ENCODE measurements at places on chromosomes 1 and 21.

DNA sequence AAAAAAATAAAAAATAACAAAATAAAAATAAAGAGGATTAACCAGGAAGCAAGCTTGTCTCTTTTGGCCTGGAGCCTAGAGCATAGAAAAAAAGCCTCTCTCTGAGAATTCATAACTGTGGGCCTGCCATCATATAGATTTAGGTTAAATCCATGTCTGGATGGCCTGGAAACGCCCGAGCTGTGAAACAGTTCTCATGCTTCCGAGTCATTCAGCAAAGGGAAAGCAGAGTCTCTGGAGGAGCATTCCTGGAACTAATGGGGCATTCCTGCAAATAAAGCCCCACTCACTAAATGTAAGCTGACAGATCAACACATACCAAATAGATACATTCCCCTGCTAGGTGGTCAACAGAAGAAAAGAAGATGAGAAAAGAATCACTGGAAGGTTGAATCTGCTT, 75.8 kb upstream of the GNG4 start:
- DNase-seq, result no peak

GRCh38 chr1:176539018-176539417, 76.0 kb downstream of the PAPPA2 start:
- no peak for DNase-seq

- DNase-seq, result no peak
These were observed 120.4 kb downstream of the EDEM3 start for GRCh38 chr1:184634296-184634695.

GRCh38 chr1:202590126-202590525, 120.1 kb downstream of the SYT2 start:
- DNase-seq, result no peak

DNA sequence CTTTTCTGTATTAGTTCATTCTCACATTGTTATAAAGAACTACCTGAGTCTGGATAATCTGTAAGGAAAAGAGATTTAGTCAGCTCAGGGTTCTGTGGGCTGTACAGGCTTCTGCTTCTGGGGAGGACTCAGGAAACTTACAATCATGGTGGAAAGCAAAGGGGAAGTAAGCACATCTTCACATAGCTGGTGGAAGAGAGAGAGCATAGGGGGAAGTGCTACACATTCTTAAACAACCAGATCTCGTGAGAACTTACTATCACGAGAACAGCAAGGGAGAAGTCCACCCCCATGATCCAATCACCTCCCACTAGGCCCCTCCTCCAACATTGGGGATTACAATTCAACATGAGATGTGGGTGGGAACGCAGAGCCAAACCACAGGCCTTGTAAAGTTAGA, 37.9 kb upstream of the AHCTF1 start:
- no peak for DNase-seq

- DNase-seq, result no peak
These were observed 35.7 kb upstream of the BTG2 start for GRCh38 chr1:203269654-203270020.

DNA sequence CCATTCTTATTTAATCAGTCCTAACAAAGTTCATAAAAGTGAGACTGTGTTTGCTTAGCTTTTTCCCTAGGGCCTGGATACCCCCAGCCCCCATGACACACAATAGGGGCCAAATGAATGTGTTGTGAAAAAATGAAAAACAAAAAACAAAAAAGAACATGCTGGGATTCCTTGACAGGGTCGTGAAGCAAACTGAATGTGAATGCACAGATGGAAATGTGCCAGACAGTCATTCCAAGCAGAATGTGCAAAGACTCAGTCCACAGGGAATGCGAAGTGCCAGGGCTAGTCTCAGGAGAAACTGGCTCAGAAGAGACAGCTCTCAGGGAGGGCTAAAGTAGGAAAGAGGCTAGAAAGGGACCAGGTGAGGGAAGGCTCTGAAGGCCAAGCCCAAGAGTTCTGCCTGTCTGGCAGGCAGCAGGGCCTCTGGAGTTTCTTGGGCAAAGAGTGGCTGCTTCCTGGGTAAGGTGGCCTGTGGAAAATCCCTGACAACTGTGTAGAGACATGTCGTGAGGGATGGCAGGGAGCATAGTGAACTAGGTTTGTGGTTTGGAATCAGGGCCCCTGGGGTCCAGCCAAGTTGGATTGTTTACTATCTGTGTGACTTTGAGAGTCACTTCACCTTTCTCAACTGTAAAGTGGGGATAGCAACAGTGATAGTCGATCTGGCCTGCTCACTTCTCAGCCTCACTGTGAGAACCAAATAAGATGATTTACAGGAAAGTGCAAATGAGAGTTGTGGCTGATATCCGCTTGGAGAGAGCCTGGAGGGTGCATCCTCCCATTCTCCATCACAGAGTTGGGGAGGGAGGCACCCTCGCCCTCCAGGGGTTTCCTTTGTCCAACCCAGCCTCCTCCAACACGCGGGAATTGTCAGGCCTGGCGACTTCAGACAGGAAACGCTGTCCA, 1.2 kb upstream of the ADAM15 start:
- peak; percentile 52 for DNase-seq

DNA sequence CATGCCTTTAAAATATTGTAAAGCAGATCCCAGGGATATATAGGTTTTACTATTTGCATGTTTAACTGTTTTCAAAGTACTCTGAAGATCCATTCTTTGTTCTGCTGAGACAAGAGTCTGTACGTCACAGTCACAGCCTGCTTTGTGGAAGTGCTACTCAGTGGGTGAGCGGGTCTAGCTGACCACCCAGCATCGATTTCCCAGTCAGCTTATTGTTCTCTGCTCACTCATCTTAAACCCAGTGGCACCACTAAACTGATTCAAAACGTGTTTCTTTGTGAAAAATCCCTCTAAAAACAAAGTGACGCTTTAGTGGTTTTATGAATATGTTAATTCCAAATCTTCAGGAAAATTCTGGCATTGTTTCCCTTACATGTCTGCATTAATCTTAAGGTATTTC, 12.4 kb downstream of the PLPP3 start:
- DNase-seq, result peak; percentile 80

GRCh38 chr1:169529068-169529642, 43.4 kb upstream of the SLC19A2 start:
- no peak for DNase-seq

- no peak for DNase-seq
These were observed 102.2 kb downstream of the FCRL5 start for GRCh38 chr1:157450106-157450505.

GRCh38 chr1:102105931-102106550, 109.3 kb upstream of the OLFM3 start:
- no peak for DNase-seq
